ENCODE measurements at places on chromosomes 3 and 15.

DNA sequence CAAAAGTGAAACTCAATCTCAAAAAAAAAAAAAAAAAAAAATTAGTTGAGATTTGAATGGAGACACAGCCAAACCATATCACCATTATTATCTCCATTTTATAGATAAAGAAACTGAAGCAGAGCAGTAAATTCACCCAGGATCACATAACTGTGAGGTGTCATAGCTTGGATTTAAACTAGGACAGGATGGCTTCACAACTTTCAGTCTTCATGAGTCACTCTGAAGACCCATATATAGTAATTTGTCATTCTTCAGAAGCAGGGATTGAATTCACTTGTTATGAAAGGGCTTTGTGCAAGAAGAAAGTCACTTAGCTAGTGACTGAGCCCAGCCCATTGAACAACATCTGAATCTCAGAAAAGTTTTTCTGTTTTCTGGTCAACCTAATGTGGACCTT lies 60.5 kb upstream of the LRIG1 start:
- DNase-seq: peak; percentile 20

GRCh38 chr15:81612631-81613030 lies 238.6 kb upstream of the TMC3 start:
- no peak for DNase-seq

- no peak for DNase-seq
These were observed 205.0 kb downstream of the OSBPL10 start for GRCh38 chr3:31776016-31776415.

- DNase-seq: no peak
These were observed 130.0 kb upstream of the KCNMB2 start for GRCh38 chr3:178406206-178406605.

GRCh38 chr3:25170021-25170420 lies 258.0 kb upstream of the RARB start:
- no peak for DNase-seq

DNA sequence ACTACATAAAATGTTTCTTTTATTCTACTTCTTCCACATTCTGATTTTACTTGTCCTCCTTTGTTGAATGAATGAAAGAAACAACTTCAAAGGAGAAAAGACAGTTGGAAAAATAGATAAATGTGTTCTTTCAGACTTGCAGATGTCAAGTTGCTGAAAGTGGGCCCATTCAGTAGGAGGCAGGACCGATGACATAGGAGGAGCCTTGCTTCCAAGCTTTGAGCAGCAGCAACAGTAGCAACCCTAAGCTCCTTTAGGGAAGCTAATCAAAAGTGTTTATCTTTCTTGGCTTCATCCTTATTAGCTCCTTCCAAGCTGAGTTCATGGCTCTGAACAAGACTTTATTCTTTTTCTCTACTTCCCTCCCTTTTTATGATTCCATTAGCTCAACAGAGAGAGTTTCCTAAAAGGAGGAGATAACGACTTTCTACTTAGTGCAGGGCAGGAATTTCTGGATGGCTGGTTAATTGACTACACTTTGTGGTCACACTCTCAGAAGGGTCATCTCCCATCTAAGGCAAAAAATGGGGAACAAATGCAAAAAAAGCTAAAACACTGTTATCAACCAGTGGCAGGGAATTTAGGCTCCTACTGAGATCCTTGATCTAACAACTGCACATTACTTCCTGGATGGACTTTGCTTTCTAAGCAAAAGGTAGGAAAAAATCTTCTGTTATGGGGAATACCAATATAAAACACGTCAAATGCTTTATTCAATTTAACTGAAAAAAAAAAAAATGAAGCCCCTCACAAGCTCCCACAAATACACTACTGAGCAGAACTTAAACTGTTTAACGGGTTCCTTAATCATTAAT lies 4.8 kb downstream of the MORC1 start:
- no peak for DNase-seq

DNA sequence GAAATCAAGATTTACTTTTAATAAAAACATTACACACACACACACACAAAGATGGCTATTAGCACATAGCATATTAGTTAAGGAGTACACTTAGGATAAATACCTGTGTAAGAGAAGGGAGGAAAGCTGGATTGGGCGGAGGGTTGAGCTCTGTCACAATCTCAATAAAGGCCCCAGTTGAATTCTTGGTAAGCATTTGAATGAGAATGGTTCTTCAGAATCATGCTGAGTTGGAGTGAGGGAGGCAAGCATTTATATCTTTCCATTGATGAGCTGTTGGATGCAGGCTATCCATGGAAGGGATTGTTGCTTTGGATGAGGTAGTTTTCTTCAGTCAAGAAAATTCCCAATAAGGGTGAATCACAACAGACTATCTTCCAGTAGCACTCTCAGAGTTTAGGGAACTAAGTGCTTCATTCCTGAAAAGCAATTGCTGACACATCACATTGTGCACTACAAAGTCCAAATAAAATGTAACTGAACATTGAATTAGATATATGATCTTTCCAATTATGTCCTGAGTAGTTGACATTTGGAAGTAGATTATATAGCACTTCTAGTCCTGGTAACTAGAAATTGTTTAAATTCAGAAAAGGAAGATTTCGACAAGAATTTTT lies 95.7 kb downstream of the SUCNR1 start:
- no peak for DNase-seq
